GM23248 (cell line): ENCODE measurements at places on chromosomes 6 and 20.

DNA sequence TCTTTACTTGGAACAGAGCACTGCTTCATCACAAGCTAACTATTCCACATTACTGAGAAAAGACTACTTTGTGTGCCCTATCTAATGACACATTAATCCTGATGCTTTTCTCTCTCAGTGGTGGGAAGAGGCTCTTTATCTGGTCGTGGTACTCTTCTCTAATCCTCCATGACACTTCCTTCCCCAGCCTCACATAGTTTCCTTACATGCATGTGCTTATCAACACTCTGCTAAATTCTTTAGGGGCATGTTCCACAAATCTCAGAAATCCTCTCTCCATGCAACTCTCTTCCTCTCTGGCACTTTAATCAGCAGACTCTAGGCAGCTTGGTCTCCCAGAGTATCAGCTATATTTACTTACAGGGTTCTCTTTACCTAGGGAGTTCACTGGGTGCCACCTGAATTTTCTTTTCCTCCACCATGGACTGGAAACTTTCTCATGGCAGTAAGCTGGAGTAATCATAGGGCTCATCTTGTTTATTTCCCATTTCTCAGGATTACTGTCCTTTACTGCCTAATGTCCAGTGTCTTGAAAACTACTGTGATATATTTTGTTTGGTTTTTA, 27.0 kb upstream of the SLC22A2 start:
- DNase-seq = no peak

DNA sequence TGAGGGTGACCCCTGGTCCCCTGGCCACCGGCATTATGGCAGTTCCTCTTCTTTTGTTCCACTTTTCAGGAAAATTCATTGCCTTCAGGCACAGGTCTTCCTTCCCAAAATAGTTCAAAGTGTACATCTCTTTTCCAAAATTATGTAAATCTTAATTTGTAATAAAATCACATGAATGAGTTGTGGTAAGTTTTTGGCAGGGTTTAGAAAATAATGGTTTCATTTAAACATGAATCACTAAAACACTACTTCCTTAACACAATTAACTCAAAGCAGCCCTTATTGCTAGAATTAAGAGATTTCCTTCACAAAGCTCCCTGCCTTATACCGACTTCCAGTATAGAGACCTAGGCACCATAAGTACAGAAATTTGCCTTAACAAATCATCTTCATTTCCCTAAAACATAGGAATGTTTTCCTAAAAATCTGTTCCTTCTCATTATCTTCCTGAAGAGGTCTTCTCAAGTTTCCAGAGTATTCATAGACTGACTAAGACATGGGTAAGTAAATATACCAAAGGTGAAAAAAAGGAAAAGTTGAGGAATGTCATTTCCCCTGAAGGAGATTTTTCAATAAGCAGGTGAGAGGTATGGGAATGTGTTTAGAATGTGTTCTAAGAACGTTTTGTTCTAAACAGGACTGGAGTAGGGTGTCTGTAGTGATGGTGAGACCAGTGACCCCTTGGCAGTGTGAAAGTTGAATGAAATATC, 148.2 kb upstream of the CITED2 start:
- DNase-seq = peak; percentile 27

DNA sequence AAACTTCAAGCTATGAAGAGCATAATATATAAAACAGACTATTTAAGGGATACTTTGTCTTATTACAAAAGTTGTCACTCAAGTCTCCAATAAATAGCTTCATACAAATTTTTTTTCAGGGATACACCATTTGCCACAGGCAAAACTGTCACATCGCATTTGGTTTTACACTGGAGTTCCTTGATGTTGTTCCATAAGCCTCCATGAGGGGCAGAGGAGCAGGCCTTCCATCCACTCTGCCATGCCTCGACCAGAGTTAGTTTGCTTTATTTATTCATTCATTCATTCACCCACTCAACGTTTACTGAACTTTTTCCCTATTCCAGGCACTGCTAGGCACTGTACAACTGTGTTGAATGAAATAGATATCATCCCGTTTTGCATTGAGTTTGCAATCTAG, 246.6 kb downstream of the PHF3 start:
- DNase-seq = peak; percentile 19

GRCh38 chr20:5463007-5463686, 146.4 kb upstream of the PROKR2 start:
- no peak for DNase-seq

- peak; percentile 4 for DNase-seq
These were observed 53.3 kb upstream of the TMEM181 start for GRCh38 chr6:158506601-158507000.

DNA sequence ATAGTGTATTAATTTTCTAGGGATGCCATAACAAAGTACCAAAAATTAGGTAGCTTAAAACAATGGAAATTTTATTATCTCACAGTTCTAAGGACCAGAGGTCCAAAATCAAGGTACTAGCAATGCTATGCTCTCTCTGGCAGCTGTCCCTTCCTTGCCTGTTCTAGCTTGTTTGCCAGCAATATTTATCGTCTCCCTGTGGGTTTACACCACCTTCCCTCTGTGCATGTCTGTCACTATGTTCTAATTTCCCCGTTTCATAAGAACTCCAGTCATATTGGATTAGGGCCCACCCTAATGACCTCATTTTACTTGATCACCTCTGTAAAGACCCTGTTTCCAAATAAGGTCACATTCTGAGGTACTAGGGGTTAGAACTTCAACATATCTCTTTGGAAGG, 217.2 kb downstream of the IBTK start:
- no peak for DNase-seq

- peak; percentile 86 for DNase-seq
These were observed 24.4 kb downstream of the PTPN1 start for GRCh38 chr20:50534567-50534966.

GRCh38 chr20:61482056-61482887, 230.2 kb downstream of the CDH4 start:
- no peak for DNase-seq

GRCh38 chr20:32344835-32345506, 13.2 kb upstream of the ASXL1 start:
- DNase-seq = no peak

DNA sequence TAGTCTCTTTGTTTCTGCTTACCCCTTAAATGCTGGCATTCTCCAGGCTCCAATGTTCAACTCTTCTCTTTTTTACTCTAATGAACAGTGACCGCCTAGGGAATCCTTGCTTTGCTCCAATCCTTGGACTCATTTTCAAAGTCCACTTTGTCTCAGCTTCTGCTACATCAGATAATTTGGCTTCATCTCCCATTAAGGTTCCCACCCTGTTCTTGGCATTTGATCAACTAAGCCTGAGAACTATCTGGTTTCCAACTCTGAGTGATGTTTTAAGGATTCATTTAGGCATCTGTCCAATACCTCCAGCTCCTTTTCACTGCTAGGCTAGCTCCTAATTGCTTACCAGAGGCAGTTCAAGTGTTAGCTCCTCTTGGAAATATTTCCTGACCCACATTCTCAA, 64.9 kb downstream of the ME1 start:
- peak; percentile 39 for DNase-seq

- no peak for DNase-seq
These were observed 350.7 kb upstream of the SASH1 start for GRCh38 chr6:147991961-147992360.

- DNase-seq = peak; percentile 77
These were observed 64.5 kb downstream of the AKAP7 start for GRCh38 chr6:131199568-131200272.

GRCh38 chr20:50017160-50017559, 34.4 kb downstream of the SNAI1 start:
- no peak for DNase-seq

DNA sequence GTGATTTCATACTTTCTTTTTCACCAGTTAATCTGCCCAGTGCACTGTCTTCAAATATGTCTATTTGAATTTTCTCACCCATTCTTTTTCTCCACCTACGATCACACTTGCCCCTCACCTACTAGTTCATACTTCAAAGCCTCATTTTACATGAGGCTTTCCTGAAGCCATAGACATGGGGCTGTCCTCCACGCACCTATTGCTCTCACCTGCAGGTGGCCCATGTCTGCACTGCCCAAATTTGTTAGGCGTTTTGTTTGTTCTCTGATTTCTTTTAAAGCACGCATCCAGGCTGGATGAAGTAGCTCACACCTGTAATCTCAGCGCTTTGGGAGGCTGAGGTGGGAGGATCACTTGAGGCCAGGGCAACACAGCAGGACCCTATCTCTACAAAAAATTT, 106.8 kb upstream of the RIPOR2 start:
- no peak for DNase-seq

DNA sequence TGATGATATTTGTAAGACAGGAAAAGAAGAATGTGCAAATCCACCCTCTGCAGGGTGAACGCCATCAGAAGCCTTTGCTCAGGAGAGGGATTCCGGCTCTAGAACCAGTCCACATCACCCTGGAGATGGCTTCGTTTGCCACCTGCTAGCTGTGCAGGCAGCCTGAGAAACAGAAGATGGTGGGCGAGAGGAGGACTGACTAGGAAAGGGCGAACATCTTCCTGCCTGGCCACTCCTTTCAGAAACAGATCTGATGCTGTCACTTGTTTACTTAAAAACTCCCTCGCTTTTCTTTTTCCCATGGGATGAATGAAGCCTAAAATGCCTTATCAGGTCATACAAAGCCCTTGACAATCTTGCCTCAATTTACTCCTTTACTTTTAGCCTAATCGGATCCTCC, 1.2 kb downstream of the PTPRA start:
- peak; percentile 51 for DNase-seq

DNA sequence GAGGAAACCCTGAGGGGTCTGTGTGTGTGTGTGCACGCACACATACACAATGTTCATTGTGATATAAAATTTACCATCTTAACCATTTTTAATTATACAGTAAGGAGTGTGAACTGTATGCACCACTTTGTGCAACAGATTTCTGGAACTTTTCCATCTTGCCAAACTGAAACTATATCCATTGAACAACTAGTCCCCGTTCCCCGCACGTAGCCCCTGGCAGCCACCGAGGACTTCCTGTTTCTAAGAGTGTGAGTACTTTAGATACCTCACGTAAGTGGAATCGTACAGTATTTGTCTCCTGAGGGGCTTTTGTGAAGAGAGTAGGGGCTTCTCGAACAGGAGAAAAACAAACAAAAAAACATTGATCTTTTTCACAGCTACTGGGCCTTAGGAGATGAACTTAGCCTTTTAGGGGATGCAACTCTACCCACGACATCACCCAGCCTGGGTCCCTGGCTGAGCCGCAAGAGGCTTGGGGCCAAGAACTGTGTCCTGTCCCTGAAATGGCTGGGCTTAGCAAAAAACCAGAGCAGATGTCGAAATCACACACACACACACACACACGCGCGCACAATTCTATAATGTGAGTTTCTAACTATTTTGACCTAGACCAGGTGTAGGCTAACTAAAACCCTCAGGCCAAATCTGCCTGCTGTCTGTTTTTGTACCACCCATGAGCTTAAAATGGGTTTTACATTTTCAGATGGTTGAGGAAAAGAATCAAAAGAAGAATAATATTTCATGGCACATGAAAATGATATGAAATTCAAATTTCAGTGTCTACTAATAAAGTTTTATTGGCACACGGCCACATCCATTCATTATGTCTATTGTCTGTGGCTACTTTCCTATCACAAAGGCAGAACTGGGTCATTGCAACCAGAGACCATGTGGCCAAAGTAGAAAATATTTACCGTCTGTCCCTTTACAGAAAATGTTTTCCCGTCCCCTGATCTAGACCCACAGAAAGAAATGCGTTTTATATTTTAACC, 144.2 kb downstream of the EYA2 start:
- DNase-seq = peak; percentile 18

GRCh38 chr6:16181439-16182297, 52.8 kb downstream of the MYLIP start:
- DNase-seq = no peak

DNA sequence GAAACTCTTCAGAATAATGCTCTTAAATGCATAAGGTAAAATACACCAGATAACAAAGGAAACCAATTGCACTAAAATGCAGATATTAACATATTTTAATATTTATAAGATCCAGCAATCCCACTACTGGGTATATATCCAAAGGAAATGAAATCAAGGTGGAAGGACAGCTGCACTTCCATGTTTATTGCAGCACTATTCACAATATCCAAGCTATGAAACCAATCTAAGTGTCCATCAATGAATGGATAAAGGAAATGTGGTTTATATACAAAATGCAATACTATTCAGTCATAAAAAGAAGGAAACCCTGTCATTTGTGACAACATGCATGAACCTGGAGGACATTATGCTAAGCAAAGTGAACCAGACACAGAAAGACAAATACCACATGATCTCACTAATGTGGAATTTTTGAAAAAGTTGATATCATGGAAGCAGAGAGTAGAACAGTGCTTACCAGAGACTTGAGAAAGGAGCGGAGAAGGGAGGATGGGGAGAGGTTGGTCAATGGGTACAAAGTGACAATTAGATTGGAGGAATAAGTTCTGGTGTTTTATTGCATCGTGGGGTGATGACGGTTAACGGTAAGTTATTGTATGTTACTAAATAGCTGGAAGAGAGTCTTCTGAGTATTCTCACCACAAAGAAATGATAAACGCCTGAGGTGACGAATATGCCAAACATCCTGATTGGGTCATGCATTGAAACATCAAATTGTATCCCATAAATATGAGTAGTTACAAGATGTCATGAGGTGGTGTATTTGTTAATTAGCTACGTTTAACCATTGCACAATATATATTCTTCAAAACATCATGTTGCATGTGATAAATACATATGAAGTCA, 37.9 kb upstream of the RNF24 start:
- peak; percentile 82 for DNase-seq

DNA sequence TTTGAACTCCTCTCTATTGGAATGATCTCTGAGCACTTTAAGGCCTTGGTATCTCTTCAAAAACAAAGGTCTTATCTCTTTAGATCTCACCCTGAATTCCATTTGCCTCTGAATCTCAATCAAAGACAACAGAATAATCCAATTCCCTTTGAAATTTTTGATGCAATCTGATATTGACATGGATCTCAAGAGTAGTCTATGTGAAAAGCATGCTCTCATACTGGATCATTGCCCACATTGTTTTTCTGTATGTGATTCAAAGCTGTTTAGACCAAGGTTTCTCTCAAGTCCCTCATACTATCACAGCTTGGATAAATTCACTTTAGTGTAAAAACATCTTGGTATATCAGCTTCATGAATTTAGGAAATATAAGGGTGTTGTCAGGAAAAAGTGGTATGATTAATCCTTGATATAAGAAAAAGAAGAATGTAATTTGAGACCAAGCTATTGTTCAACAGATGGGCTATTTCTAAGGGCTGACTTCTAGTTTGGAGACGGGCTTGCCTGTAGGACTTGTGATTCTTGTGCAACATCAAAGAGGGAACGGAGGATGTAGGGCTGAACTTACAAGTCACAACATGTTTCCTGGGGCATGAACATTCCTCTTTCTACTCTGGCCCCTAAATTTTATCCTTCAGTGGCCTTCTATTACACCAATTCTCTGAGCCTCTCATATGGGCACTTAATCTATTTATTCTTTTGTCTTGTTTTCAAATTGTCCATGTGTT, 77.9 kb upstream of the CITED2 start:
- DNase-seq = peak; percentile 26

DNA sequence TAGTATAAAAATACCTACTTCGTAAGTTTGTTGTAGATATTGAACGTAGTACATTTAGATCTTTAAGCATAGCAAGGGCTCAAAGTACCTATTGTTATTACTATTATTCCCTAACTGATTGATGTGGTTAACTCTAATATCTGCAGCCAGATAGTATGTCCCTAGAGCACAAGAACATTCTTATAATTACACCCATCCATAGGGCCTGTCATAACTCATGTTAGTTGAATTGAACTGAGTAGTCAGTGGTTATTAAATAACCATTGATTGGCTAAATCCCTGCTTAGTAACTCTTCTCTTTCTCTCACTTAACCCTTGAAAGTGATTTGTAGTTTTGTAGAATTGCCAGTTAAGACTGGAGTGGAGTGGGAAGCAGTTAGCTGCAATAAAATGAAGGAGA, 207.5 kb upstream of the HS3ST5 start:
- no peak for DNase-seq

- peak; percentile 61 for DNase-seq
These were observed 14.0 kb downstream of the SGK1 start for GRCh38 chr6:134303891-134304290.
